ENCODE measurements at places on chromosomes 5 and 9. TPM values are rescaled to one million over a fixed set of nuclear protein-coding genes. Genes with fewer than 3 reads are reported as not detected.

DNA sequence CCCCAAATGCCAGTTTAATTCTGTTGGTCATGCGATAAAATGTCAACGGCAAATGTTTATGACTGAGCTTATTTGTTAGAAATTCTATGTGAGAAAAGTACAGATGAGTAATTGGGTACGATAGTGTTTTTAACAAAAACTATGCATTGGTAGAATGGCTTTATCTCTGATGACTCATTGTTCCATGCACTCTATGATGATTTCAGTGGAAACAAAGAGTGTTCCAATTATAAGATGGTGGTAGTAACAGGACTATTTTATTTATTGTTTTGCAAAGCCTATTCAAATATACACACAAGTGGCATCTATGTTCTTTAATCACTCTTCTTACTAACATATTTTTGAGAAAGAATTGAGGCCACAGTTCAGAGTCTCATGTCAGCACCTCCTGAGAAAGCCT, 353.7 kb upstream of the IRX2 start:
- DNase-seq: no peak

GRCh38 chr5:104016646-104017045, 454.1 kb upstream of the NUDT12 start:
- DNase-seq: no peak

DNA sequence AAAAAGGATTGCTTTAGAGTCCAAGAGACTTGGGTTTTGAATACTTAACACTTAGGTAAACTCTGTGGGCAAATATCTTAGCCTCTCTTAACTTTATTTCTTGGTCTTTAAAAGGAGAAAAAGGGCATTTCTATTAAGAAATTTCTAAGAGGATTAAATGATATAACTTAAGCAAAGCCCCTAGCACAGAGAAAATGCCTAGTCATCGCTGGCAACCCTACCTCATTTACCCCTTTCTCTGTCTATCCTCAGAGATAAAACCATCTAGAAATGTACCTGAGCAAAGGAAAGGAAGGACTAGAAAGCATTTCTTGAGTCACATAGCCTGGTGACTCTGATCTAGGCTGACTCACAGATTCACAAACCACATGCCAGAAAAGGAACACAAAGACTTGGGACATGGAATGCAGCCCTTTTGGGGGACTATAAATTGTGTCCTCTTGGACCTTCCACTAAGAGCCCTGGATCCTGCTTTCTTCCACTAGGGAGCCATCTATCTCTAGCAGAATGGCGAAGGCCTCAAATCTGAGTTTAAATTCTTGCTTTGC, 120.6 kb downstream of the FOXD1 start:
- no peak for DNase-seq

DNA sequence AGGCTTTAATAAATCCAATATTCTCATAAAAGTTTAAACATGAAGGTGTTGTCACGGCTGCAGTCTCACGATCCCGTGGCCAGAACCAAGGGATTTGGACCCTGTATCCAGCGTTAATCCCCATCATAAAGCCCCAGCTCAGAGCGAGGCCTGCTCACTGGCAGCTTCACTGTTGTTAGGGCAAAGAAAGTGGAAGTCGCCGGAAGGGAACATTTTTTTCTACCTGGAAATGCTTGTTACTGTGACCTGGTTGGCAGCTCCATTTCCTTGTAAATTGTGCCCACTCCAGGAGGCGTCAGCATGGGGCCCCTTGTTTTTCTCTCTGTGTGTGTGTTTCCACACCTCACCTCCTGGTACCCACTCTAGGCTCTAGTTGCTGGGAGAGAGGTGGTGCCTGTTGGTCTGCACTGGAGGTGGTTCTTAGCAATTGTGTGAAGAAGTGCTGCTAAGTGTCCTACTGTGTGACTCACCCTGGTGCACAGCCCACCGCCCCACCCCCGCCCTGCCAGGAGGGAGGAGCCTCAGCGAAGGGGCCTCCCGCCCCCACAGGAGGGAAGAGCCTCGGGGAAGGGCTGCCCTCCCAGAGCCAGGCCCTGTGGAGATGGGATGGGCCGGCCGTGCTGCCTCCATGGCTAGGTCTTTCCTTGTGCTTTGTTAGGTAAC, 105.1 kb downstream of the EHMT1 start:
- no peak for DNase-seq

FREM1 gene
- 57.7 TPM for total RNA-seq

DNA sequence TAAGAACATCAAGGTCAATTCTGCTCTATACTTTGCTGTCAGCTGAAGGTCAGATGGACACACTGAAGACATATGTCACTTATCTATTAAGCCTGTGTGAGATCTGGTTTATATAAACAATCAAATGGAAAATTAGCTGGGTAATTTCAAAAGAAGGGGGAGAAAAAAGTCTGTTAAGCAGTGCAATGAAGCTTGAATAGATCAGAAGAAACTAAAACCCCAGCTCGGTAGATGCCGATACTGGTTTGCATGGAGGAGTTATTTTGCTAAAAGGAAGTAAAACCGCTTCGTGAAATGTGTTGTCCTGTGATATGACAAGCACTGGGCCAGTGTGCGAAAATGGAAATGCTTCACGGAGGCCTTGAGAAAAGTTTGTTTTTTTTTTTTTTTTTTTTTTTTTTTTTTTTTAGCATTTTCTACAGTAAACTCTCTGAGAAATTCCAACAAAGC, 148.8 kb downstream of the MEF2C start:
- no peak for DNase-seq

DNA sequence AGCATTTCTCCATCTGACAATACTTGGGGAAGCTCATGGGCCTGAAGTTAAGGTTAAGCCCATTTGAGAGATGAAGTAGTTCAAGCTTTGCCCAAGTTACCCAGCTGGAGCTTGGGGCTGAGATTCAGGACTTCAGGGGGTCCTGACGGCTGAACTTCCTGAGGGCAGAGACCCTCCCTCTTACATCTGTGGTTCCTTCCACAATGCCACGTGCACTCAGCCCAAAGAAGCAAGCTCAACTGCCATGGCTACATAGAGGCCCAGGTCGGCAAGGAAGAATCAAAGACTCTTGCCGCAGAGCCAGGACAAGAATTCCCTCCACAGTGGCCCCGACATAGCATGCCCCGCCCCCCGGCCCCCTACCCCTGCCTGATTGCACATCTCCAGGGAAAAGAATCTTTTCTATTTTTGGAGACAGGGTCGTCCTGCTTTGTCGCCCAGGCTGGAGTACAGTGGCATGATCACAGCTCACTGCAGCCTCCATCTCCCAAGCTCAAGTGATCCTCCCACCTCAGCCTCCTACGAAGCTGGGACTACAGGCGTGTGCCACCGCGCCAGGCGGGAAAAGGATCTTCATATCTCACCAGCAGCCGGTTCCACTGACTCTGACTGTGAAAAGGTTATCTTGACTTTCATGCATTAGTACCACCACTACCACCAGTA, 9.2 kb downstream of the PHF19 start:
- no peak for DNase-seq

GRCh38 chr5:147949711-147950573, 43.6 kb upstream of the C5orf46 start:
- DNase-seq: no peak

- DNase-seq: no peak
Measured at GRCh38 chr9:14578030-14578429, 115.2 kb downstream of the ZDHHC21 start.

DNA sequence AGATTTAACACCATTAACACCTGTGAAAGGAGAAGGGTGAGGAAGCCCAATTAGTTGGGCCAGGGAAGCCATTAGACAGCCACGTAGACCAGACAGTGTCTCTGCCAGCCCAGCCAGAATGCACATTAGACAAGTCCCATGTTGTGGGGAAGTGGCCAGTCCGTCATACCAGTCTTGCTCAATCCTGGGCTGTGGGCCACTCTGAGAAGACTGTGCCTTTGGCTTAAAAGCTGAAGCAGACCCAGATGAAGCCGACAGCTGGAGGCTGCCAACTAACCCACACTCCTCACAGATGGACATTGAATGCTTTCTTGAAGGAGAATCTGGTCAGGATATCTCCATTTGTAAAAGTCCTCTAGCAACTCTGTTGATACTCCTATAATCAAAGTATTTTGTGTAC, 128.5 kb downstream of the CHSY3 start:
- DNase-seq: no peak

DNA sequence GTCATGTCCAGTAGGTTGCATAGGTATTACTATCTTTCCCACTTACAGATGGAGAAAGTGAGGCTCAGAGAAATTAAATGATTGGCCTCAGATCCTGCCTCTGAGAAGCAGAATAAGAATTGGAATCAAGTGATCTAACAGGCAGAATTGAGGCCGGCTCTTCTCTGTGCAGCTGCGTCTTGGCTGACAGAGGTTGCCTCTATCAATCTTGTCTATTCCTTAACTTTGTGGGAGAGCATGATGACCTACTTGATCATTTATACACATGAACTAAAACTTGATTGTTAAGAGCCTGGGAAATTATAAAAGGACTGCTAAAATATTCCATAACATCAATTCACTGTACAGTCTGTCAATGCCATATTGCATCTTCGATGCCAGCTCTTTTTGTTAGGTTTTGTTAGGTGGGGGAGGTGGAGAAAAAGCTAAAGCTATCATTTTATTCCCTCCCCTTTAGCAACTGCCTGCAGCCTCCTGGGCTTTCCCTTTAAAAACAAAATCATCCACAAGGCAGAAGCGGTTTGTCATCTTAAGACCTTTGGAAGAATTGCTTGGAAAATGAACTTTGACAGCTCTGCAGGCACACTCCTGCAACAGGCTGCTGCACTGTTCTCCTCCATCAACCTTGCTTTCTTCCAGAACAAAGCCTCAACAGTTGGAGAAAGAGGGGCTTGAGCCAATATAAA, 247.4 kb downstream of the SMARCA2 start:
- DNase-seq: no peak

- DNase-seq: no peak
Measured at GRCh38 chr9:99392986-99393385, 170.9 kb downstream of the SEC61B start.

DNA sequence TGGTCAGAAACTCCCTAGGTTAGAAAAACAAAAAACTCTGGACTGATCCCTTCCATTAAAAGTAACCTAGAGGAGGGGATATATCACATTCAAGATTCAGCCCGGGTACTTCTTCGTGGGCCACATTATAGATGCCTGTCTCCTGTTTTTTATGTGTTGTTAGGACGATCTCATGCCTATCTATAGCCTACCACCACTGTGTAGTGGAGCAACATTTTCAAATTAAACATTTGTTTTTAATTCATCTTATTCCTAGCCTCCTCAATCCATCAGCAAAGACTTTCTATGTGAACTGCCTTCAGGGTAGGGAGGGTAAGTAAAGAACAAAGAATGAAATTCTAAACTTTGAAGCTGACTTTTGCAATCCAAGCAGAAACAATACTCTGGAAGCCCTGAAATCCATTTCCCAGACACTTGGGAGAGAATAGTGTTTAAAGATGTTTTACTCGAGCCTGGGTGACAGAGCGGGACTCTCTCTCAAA, 379.4 kb downstream of the ANXA1 start:
- no peak for DNase-seq

GRCh38 chr9:121529237-121529987, 29.8 kb upstream of the GGTA1 start:
- DNase-seq: no peak

DNA sequence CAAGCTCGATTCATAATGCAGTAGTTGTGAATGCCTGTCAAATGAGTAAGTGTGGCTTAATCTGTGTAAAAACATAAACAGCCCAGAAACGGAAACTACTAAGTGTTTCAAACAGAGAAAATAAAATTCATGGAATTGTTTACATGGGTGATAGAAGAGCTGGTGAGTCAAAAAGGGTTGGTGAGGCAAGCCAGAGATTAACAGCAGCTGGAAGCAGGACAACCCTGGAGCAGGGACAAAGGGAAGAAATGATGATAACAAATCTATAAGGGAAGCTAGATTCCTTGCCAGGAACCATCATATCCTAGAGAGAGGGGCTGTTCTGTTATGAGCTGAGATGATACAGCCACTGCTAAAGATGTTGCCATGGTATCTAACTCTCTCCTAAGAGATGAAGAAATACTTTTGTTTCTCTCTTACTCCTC, 18.0 kb upstream of the PRR16 start:
- no peak for DNase-seq

- DNase-seq: no peak
Measured at GRCh38 chr5:7759951-7760580, 90.9 kb downstream of the CFAP90 start.

DDX4 gene
- not detected for total RNA-seq

GRCh38 chr5:3373391-3373790, 222.2 kb upstream of the IRX1 start:
- DNase-seq: no peak

SLC34A1 gene
- total RNA-seq: 0.16 TPM

DNA sequence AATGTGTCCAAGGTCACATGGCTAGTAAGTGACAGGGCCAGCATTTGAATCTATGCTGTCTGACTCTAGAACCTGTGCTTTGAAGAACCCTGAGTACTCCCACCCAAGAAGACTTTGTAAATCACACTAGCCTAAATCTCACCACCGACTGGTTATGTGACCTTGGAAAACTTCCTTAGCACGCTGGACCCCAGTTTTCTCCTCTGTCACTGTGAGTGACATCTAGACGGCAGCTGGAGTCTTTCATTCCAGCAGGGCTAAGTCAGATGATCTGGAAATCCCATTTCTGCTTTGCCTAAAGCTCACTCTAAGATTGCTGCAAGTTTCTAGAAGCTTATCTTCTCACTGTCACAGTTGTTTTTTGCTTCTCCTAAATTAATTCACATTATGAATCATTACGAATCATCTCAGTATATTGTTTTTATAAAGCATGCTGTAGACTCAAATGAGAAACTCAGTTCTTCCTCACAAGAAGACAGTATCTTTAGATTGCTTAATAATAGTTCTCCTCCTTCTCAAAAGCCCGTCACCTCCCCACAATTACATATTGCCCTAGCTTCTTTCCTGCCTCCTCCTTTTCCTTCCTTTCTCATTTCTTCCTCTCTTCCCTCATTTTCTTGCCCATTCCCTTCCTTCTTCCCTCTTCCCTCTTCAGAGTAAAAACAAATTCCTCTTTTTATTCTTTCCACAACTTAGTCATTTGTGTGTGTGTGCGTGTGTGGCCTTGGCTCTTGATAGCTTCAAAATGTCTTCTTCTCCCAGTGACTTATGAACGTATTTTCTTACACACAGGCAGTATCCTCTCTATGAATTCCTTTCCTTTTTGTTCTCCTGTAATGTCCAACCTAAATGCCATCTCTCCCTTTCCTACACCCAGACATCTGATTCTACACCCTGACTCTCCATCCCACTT, 16.8 kb downstream of the ALDOB start:
- no peak for DNase-seq

Data from neural crest cell (in vitro differentiated cells).